ENCODE measurements at places on chromosomes 1 and 21.

DNA sequence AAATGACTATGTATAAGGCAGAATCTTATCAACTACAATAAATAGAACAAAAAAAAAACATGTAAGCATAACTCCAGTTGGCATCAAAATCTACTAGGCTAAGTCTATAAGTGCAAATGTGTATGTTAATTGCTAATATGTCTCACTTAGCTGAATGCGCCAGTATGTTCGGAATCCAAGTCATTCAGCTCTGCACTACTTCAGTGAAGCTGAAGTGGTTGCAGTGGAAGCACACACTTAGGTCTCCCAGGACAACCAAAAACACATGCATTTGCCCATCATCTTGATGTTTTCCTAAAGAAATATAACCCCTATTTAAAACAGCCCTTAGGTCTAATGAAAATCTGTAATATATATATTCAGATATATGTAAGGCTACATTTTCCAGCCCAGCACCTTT, 41.0 kb upstream of the RGS2 start:
- no peaks in the 10 kb centered on the region for H3K27me3 ChIP-seq
- H3K36me3 ChIP-seq: no peaks in the 10 kb centered on the region

DNA sequence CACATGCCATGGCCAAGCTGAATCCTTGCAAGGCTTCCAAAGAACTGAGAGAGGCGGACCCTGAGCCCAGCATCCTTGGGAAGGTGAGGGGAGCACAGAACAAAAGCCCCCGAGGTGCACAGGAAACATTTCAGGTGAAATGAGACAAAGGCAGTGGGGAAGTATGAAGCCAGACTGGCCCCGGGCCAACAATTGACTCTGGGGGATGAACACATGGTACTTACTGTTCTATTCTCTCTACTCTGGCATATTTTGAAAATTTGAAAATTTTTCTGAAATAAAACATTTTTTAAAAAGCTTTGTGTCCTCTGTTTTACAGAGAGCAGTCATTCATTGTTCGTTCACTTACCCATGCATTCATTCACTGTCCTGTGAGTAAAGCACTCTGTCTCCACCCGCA, 77.7 kb downstream of the GRIK3 start:
- H3K4me3 ChIP-seq: no peak overlapping the region
- H3K4me1 ChIP-seq: no peaks in the 10 kb centered on the region
- DNase-seq: no peak

- H3K4me1 ChIP-seq: peaks cover 7% of the 10 kb centered on the region
- H3K36me3 ChIP-seq: no peaks in the 10 kb centered on the region
- H3K4me3 ChIP-seq: no peak overlapping the region
- H3K27ac ChIP-seq: no peak overlapping the region
- no peaks in the 10 kb centered on the region for H3K27me3 ChIP-seq
Observed at GRCh38 chr1:19374083-19374801, 62.1 kb downstream of the SLC66A1 start.

- H3K4me3 ChIP-seq: no peak overlapping the region
- H3K27me3 ChIP-seq: no peaks in the 10 kb centered on the region
- peaks cover 13% of the 10 kb centered on the region for H3K4me1 ChIP-seq
- no peak for DNase-seq
- no peaks in the 10 kb centered on the region for H3K36me3 ChIP-seq
Observed at GRCh38 chr1:221336126-221336525, 405.8 kb downstream of the DUSP10 start.

GRCh38 chr1:10848109-10848684, 51.8 kb upstream of the CASZ1 start:
- no peak for DNase-seq
- H3K4me3 ChIP-seq: no peak overlapping the region
- no peaks in the 10 kb centered on the region for H3K36me3 ChIP-seq
- no peaks in the 10 kb centered on the region for H3K27me3 ChIP-seq

DNA sequence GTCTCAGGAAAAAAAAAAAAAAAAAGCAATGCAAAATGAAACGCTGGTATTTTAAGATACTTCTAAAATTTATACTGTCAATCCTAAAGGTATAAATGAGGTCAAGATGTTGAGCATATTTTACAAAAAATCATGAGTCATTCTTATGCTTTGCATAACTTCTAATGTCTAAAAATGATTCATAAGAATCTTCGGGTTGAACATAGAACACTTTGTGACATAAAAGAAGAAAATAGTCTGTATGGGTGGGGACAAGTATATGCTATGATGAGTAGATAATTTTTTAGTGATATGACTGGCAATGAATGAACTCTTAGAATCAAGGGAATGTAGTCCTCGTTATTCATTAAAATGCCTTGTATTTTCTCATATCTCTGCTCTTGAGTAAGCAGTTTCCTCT, 416.9 kb upstream of the USP24 start:
- no peak overlapping the region for H3K27ac ChIP-seq
- H3K27me3 ChIP-seq: no peaks in the 10 kb centered on the region
- H3K4me1 ChIP-seq: peaks cover 3% of the 10 kb centered on the region
- H3K4me3 ChIP-seq: no peak overlapping the region
- no peaks in the 10 kb centered on the region for H3K36me3 ChIP-seq

DNA sequence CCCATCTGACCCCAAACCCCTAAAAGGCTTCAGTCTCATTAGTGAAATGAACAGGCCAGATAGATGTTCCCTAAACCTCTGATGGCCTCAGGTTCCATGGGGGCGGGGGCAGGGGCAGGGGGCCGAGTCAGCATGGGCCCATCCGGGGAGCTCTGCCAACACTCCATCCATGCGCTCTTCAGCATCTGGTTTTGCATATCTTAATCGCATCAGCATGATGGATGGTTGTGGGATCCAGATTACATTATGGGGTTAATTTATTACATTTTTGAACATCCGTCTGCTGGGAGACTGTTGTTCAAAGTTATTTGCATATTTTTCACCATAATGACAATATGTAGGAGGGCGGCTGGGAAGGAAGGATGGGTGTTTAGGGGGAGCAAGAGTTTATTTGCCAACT, 3.1 kb upstream of the MAD2L2 start:
- H3K4me1 ChIP-seq: peaks cover 4% of the 10 kb centered on the region
- no peak overlapping the region for H3K27ac ChIP-seq
- H3K27me3 ChIP-seq: no peaks in the 10 kb centered on the region
- no peak for DNase-seq
- H3K36me3 ChIP-seq: no peaks in the 10 kb centered on the region

DNA sequence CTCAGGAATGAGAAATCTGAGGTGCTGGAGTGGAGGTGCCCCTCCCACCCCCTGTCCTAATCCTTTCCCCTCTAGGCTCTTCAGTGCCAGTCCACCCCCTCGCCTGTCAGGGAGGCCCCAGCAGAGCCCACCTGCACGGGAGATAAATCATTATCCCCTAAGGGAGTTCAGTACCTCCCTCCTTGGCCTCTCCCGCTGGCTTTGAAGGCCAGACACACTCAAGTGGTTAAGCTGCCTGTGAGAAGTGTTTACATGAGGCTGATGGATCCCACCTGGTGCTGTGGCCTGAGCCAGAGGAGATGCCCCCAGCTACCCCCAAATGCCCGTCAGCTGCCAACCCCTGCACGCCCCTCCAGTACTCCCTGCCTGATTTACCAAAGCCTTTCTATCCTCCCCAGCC, 3.7 kb downstream of the RSPO1 start:
- DNase-seq: no peak
- no peaks in the 10 kb centered on the region for H3K27me3 ChIP-seq
- H3K4me1 ChIP-seq: no peaks in the 10 kb centered on the region

DNA sequence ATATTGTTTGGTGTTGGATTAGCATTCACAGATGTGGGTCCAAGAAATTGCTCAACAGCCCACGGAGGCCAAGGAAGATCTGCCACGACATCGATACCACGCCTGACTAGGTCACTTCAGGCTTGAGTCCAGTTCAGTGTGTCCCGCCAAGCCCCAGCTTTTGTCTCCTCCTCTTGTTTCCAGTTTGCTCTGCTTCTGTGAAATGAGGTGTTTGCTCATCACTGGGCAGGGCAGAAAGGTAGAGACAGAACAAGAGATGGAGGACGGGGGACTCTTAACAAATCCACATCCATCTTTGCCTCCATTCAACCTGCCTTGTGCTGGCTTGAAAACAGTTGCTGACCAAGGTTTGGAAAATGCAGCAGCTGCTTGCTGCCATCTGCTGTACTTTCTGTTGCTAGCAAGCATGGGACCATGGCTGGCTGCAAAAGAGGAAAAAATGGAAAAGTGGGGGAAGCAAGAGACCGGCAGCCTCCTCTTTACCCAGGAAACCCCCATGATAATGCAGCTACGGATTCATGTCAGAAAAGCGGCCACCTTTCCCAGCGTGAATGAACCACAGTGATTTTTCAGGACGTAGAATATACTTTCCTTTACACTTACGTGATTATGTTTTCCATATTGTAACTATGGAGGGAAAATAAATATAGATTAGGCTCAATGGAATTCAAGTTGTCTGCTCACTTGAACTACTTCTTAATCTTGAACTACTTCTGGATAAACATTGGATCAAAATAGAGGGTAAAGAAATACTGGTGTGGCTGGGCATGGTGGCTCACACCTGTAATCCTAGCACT, 80.2 kb upstream of the GREM2 start:
- H3K27ac ChIP-seq: no peak overlapping the region
- DNase-seq: peak; percentile 29
- no peaks in the 10 kb centered on the region for H3K36me3 ChIP-seq
- no peaks in the 10 kb centered on the region for H3K4me1 ChIP-seq
- no peak overlapping the region for H3K4me3 ChIP-seq
- no peaks in the 10 kb centered on the region for H3K27me3 ChIP-seq

DNA sequence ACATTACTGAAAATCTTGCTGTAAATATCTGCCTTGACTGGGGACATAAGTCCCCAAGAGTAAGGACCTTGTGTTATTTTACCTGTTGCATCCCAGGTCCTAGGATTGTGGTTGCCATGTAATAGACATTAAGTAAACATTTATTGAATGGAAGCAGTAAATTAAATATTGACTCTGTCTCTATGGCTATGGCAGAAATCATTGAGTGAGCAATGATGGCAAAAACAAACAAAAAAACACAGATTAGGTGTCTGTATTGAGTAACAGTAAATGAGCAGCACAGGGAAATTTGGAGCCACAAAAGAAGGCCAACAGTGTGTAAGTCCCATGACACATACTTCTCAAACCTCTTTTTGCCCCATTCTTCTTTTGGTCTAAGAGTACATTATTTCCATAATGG, 240.4 kb downstream of the NFIA start:
- DNase-seq: no peak
- H3K4me1 ChIP-seq: no peaks in the 10 kb centered on the region
- H3K36me3 ChIP-seq: no peaks in the 10 kb centered on the region
- H3K27ac ChIP-seq: no peak overlapping the region
- no peak overlapping the region for H3K4me3 ChIP-seq
- no peaks in the 10 kb centered on the region for H3K27me3 ChIP-seq

- no peak overlapping the region for H3K27ac ChIP-seq
- no peaks in the 10 kb centered on the region for H3K4me1 ChIP-seq
- no peaks in the 10 kb centered on the region for H3K27me3 ChIP-seq
- no peak overlapping the region for H3K4me3 ChIP-seq
Observed at GRCh38 chr1:56215086-56215485, 364.3 kb downstream of the PLPP3 start.

- H3K4me1 ChIP-seq: peaks cover 5% of the 10 kb centered on the region
- no peaks in the 10 kb centered on the region for H3K36me3 ChIP-seq
- no peak overlapping the region for H3K27ac ChIP-seq
- no peak for DNase-seq
Observed at GRCh38 chr1:179314928-179315327, 21.3 kb downstream of the SOAT1 start.

GRCh38 chr1:8682573-8682972, 134.9 kb downstream of the RERE start:
- H3K27me3 ChIP-seq: no peaks in the 10 kb centered on the region
- no peak overlapping the region for H3K27ac ChIP-seq
- H3K4me3 ChIP-seq: no peak overlapping the region
- DNase-seq: no peak
- peaks cover 9% of the 10 kb centered on the region for H3K4me1 ChIP-seq
- H3K36me3 ChIP-seq: no peaks in the 10 kb centered on the region

DNA sequence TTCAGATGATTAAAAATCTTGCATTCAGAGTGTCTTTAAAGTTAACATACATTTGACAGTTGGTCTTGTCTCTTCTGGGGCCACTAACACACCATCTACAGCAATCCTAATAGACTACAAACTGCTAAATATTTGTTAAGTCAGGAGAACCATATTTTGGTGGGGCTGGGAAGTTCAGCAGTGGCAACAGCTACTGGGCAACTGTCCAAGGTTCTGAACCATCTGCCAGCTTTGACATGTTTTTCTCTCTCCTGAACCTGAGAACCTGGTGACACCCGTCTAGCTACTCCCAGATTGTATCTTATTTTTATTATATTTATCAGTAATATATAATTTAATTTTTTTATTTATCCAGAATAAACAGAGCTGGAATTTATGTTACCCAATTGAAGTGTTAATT, 199.0 kb upstream of the DPYD start:
- no peak for DNase-seq
- H3K4me3 ChIP-seq: no peak overlapping the region
- H3K27me3 ChIP-seq: no peaks in the 10 kb centered on the region
- no peaks in the 10 kb centered on the region for H3K4me1 ChIP-seq
- no peak overlapping the region for H3K27ac ChIP-seq
- no peaks in the 10 kb centered on the region for H3K36me3 ChIP-seq

DNA sequence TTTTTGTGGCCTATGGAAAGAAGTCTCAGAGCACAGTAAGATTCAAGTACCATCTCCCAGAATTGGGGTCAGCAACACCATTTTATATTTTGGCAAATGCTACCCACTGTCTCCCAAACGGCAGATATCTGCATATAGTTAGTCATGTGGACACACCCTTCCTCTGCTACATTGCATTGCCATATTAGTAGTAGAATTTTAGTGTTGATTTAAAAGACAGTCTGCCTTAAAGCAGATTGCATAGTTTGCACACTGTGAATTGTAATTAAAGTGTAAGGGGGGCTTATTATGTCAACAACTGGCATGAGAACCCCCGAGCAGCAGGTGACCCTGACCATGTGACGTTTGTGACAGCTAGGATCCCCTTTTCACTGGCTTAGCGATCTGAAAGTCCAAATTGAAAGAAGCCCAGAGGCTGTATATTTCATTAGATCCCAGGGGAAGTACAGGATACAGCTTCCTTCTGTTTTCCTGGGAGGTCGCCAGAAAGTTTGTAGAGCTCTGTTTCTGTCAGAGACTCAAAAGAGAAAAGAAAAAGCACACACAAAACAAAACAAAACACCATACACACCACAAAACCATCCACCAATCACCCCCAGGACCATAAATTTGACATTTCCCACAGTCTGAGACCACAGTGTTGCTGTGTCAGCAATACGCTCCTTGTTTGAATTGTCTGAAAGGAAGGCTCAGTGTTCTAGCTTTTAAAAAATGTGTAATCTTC, 172.4 kb downstream of the NFIA start:
- H3K27me3 ChIP-seq: no peaks in the 10 kb centered on the region
- H3K27ac ChIP-seq: peak overlapping the region; percentile 27
- peaks cover 15% of the 10 kb centered on the region for H3K4me1 ChIP-seq
- no peaks in the 10 kb centered on the region for H3K36me3 ChIP-seq

DNA sequence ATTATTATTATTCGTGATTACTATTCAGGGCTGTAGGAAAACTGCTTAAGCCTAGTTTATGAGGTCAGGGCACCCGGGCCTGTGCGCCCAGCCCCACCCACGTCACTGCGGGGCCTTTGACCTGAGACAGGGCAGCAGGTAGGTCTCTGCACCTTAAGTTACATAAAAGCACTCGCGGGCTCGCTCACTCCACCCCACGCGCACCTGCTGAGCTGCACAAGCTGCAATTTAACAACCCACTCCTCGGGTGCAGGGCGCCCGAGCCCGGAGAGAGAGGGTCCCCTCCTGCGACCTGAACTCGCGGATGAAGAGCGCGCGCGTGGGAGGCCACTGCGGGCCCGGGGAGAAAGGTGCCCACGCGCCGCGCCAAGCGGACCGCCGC, 477 bp downstream of the ICMT start:
- no peaks in the 10 kb centered on the region for H3K4me1 ChIP-seq
- no peak for DNase-seq
- H3K36me3 ChIP-seq: no peaks in the 10 kb centered on the region
- H3K27me3 ChIP-seq: no peaks in the 10 kb centered on the region

- no peak for DNase-seq
- no peak overlapping the region for H3K4me3 ChIP-seq
- no peaks in the 10 kb centered on the region for H3K4me1 ChIP-seq
- no peak overlapping the region for H3K27ac ChIP-seq
Observed at GRCh38 chr1:62025892-62026291, 168.8 kb upstream of the L1TD1 start.

Measured in ovary (tissue), 10 donors.